Sciatic nerve (tissue), 2 donors: ENCODE measurements at places on chromosomes 7 and 10.

- DNase-seq: no peak
Observed at GRCh38 chr10:91210435-91210834, 10.0 kb upstream of the PCGF5 start.

GRCh38 chr7:88477976-88478375 lies 171.3 kb upstream of the STEAP4 start:
- DNase-seq: no peak

DNA sequence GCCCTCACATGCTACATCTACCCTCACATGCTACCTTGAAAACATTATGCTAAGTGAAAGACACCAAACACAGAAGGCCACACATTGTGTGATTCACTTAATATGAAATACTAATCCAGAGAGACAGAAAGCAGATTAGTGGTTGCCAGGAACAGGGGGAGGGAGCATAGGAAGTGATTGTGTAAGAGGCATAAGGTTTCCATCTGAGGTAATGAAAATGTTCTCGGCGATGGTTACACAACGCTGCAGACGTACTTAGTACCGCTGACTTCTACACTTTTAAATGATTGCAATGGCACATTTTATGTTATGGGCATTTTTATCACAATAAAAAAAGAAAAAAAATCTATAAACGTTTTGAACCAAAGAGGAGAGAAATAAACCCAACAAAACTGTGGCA lies 742.3 kb downstream of the TYW1 start:
- no peak for DNase-seq

- DNase-seq: no peak
Observed at GRCh38 chr10:60525716-60526585, 136.3 kb upstream of the ANK3 start.

DNA sequence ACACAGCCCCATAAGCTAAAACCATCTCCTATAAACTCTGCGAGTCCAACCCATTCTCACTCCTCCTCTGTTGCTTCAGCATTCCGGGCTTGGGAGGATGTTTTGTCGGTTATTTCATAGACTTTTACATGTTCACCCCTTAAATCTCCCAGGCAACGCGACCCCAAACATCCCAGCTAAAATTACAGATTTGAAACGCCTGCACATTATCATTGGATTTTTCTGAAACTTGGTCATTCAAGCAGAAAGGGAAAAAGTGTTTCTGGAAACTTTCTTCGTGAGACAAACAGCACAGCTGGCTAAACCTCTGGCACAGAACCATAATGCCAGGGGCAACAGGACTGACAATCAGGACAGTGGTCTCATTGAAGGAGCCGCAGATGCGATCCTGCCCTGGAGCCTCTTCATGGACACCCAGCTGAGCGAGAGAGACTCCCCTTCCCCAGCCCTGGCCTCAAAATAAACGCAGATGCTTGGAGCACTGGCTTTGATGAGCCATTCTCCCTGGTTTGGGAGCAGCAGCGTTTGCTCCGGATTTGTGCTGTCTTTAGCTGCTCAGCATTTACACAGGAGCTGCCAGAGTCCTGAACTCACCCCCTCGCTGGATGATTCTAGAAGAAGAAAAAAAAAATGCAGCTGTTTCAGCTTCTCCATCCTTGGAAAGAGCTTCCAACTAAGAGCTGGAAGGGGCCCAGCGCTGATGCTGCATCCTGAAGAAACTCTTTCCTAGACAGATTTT lies 30.1 kb downstream of the AFAP1L2 start:
- DNase-seq: peak; percentile 83

DNA sequence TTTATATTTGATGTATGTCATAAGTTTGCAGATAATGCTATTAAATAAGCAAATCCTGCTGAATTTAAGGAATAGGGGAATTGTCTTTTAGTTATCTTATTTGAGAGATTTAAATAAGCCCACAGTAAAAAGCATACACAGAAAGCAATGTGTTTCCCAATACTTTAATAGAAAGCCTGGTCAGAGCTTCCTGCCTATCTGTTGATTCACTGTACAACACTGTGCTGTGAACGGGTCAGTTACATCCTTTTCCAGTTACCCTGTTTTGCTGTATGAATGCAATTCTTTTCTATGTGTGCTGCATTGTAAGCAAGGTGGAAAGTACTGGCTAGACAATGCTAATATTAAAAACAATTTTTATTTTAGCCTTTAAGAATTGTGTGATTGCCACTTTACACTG lies 81.2 kb downstream of the ANKRD7 start:
- DNase-seq: no peak

DNA sequence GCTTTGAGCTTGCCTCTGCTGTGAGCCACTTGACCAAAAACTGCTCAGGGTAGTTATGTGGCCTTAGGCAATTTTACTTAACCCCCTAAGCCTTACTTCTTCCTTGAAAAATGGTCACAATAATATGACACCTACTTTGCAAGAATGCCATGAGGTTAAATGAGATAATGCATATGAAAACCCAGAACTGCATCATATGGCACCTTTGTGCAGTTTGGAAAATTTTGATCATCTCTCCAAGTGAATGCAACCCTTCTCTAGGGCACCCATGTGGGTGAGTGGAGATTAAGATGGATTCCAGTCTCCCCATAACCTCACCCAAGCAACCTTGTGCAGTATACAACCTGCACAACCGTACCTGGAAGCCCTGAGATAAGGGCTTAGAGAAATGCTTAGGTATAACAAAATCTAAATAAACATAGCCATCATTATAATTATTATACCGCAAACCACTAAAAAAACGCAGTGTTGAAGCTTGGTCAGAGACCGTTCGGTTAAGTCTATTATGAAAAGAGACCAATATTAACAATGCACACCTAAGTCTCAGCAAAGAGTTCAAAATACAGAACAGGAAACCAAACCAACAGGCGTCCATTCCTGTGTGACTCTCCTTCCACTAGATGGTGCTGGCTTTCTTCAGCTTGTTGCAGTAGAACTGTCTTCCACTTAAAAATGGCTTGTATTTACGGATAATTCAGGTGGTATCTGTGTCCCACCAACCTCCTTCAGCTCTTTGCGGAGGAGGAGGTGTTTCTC lies 21.0 kb upstream of the ASB15 start:
- no peak for DNase-seq

DNA sequence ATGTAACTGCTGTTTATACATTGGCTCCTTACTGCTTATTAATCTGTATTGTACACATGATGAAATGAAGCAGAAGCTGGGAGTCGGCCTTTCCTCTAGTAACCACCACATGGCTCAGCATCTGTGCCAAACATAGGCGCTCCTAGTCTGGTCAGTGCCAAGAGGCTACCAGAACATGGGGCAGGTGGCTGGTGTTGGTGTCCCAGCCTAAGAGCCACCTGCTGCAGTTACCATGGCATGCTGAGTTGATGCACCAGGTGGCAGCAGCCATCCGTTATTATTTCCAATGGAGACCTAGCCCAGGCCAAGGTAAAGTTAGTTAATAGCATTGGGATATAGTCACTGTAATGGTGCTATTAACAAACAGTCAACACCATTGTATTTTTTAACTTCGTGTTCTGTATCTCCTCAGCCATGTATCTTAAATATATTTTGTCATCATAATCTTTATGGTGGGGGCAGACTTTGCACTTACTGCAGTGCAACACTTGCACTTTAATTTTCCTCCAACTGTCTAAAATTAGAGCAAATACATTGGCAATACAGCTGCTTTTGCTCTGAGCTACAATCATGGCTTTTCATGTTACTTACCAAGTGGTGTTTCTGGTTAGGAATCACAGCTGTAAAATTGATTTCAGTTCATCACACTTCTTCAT lies 33.1 kb downstream of the HBP1 start:
- no peak for DNase-seq

DNA sequence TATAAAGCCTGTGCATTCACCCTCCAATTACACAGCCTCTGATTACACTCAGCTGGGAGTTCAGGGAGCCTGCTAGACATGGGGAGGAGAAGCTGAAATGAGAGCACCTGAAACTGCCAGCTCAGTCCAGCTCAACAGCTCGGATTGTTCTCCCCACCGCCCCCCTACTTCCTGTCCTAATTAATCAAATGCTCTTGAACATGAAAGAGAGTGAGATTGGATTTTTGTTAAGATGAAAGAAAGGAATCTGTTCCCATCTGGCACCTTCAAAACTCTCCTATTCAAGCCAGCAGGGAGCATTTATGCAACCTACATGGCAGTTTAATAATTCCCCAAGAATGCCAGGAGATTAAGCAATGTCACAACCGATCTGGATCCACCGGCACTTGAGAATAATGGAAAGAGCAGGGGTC lies 98.0 kb downstream of the NPSR1 start:
- DNase-seq: no peak

DNA sequence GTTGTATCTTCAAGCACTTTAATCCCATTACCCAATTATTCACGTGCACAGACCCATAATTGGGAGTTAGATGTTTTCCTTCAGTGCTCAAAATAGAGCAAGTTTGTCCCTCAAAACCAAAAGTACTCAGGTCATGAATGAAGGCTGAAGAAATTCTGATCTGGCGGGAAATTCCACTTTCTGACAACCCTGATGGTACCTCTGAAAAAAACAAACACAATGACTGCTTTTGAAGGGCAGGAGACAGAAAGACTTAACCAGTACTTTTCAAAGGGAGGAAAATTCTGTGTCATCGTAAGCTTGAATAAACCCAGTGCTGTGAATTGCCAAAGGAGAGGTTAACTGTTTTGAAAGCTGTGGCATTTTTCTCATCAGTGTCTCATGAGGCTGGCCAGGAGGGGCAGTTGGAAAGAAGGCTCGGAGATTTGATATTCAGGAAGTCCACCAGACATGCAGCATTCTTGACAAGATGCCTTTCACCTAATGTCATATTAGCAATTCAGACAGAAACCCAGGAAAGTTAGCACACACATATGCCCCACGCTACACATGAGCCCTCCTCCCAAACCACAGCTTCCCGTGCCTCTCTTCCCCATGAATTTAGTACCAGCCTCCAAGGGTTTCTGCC lies 347.0 kb downstream of the KCNMA1 start:
- DNase-seq: no peak

GRCh38 chr10:45091968-45092367 lies 91.2 kb downstream of the ZNF22 start:
- no peak for DNase-seq

GRCh38 chr10:49184642-49185111 lies 3.5 kb downstream of the TMEM273 start:
- no peak for DNase-seq
